Karpas-422 (cell line): ENCODE measurements at places on chromosomes 3 and 15.
A peak's percentile ranks its signal among the peaks of the same experiment; 100 is the strongest.

GRCh38 chr3:38454884-38455638 lies 1.4 kb downstream of the ACVR2B start:
- no peaks in the 10 kb centered on the region; the same call in 1 of the 2 replicates for H3K27me3 ChIP-seq
- H3K4me3 ChIP-seq = peak overlapping the region; percentile 81
- no peak overlapping the region for H3K27ac ChIP-seq
- peak; percentile 48 for DNase-seq

GRCh38 chr15:57172925-57173324 lies 203.4 kb upstream of the CGNL1 start:
- no peak overlapping the region for H3K4me3 ChIP-seq
- H3K27me3 ChIP-seq = no peaks in the 10 kb centered on the region
- no peak overlapping the region for H3K27ac ChIP-seq
- peaks cover 5% of the 10 kb centered on the region; the same call in 1 of the 2 replicates for H3K36me3 ChIP-seq
- DNase-seq = no peak

GRCh38 chr3:106740116-106740515 lies 637.1 kb upstream of the CCDC54 start:
- H3K36me3 ChIP-seq = no peaks in the 10 kb centered on the region
- no peaks in the 10 kb centered on the region for H3K27me3 ChIP-seq
- no peak overlapping the region for H3K27ac ChIP-seq
- H3K4me1 ChIP-seq = no peaks in the 10 kb centered on the region
- DNase-seq = no peak

- DNase-seq = peak; percentile 66
- no peaks in the 10 kb centered on the region for H3K27me3 ChIP-seq
- H3K4me1 ChIP-seq = peaks cover 55% of the 10 kb centered on the region
- H3K27ac ChIP-seq = peak overlapping the region; percentile 87
- H3K4me3 ChIP-seq = peak overlapping the region; percentile 48
Observed at GRCh38 chr15:64634027-64634426, 141.4 kb downstream of the RBPMS2 start.
